PC-9 (cell line): ENCODE measurements at places on chromosomes 6 and 20.

- DNase-seq: no peak
Observed at GRCh38 chr6:80339421-80339820, 232.9 kb downstream of the BCKDHB start.

DNA sequence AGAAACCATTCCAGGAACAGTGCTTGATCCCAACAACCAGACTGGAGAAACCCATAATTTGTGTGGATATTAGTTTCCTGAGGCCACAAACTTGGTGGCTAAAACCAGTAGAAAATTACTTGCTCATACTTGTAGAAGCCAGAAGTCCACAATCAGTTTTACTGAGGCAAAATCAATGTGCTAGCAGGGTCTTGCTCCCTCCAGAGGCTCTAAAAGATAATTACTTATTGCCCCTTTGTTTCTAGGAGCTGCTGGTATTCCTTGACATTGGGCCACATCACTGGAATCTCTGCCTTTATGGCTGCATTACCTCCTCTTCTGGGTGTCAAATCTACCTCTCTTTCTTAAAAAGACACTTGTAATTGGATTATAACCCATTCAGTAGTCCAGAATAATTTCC, 142.2 kb upstream of the SAMD5 start:
- DNase-seq: no peak

DNA sequence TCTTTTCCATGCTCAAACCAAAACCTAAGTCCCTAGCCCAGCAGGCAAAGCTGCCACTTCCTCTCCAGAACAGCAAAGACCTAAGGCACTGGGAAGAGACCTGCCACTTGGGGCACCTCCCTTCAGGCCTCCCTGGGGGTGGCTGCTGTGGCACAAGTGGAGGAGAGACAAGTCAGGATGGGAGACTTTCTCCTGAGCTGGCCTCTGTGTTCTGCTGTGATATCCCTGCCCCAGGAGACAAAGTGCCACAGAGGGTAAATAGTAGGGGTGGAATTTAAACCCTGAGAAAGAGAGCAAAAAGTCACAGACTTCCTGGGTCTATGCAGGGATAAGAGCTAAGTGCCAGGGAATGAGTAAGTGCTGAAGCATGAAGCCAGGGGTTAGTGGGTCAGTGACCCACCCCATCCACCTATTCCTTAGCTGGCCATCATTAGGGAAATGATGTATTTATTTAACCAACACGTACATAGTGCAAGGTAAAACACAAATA, 84.2 kb downstream of the MRPL14 start:
- DNase-seq: peak; percentile 97

- no peak for DNase-seq
Observed at GRCh38 chr20:21109144-21109543, 3.0 kb upstream of the LINC00237 start.

GRCh38 chr6:44192428-44193041, 24.2 kb upstream of the MYMX start:
- no peak for DNase-seq
